Kidney (tissue), 22 donors: ENCODE measurements at places on chromosomes 13 and 19. TPM values are rescaled to one million over a fixed set of nuclear protein-coding genes. Genes with fewer than 3 reads are reported as not detected.

CKM gene
- not detected for total RNA-seq

VSIG10L gene
- 1.8 TPM for total RNA-seq

DNA sequence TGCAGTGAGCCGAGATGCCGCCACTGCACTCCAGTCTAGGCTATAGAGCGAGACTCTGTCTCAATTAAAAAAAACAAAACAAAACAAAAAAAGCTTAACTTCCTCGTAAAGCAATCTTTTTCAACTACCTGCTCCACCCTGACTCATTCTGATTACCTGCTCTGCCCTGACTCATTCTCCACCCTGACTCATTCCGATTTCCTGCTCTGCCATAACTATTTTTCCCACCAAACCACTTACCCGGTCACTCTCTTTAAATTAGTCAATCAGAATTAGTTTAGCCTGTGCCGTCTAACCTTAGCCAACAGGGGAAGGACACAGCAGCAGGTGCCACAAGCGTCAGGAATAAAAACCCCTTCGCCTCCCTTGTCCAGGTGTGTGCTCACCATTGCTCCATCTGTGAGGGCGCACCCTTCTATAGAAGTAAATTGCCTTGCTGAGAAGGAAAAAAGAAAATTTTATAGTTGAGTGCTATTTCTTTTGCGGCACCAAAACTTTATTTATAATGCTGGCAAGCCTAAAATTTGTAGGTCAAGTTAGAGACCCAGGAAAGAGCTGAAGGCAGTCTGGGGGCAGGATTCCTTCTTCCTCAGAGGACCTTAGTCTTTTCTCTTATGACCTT, 1.7 kb upstream of the IFT88 start:
- DNase-seq, result no peak
- H3K36me3 ChIP-seq, result no peaks in the 10 kb centered on the region
- H3K4me3 ChIP-seq, result no peak overlapping the region
- H3K4me1 ChIP-seq, result peaks cover 6% of the 10 kb centered on the region

DNA sequence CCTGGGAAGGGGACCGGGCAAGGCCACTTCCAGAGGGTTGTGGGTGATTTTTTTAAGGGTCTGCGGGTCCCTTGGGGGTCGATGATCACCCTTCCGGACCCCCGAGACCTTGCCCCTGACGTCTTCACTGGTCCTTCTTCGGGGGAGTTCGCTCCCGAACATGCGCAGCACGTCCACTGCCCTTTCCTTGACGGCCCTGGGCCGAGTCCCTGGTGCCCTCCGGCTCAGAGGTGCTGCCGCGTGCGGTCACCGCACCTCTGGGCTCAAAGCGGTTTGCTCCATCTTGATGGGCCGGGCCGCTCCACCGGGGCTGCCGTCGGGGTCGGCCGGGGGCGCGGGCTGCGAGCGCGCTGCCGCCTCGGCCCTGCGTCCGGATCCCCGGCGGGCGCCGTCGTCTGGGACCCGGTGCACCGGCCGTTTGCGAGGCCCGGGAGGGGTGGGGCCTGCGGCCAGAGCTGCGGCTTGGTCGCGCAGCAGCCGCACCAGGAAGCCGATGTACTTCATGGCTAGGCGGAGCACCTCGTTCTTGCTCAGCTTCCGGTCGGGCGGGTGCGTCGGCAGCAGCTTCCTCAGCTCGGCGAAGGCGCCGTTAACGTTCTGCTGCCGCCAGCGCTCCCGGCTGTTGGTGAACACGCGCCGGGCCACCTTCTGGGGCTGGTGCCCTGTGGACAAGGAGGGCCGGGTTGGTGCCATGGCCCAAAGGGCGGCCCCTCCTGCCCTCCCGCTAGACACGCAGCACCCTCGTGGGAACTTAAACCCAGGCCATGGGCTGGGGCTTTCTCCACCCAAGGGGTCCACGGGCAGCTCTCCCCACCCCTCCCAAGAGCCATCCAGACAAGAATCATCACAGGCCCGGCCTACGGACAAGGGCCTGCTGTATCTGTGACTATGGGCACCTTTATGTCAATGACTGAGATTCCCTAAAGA, 3.3 kb downstream of the LYL1 start:
- peak overlapping the region; percentile 89 for H3K27ac ChIP-seq
- H3K36me3 ChIP-seq, result no peaks in the 10 kb centered on the region
- H3K27me3 ChIP-seq, result peaks cover 15% of the 10 kb centered on the region
- no peak overlapping the region for H3K4me3 ChIP-seq
- DNase-seq, result no peak

- H3K4me3 ChIP-seq, result no peak overlapping the region
- no peaks in the 10 kb centered on the region for H3K27me3 ChIP-seq
- no peaks in the 10 kb centered on the region for H3K4me1 ChIP-seq
- no peak overlapping the region for H3K27ac ChIP-seq
These were observed 157.4 kb downstream of the MZT1 start for GRCh38 chr13:72570019-72570418.

DNA sequence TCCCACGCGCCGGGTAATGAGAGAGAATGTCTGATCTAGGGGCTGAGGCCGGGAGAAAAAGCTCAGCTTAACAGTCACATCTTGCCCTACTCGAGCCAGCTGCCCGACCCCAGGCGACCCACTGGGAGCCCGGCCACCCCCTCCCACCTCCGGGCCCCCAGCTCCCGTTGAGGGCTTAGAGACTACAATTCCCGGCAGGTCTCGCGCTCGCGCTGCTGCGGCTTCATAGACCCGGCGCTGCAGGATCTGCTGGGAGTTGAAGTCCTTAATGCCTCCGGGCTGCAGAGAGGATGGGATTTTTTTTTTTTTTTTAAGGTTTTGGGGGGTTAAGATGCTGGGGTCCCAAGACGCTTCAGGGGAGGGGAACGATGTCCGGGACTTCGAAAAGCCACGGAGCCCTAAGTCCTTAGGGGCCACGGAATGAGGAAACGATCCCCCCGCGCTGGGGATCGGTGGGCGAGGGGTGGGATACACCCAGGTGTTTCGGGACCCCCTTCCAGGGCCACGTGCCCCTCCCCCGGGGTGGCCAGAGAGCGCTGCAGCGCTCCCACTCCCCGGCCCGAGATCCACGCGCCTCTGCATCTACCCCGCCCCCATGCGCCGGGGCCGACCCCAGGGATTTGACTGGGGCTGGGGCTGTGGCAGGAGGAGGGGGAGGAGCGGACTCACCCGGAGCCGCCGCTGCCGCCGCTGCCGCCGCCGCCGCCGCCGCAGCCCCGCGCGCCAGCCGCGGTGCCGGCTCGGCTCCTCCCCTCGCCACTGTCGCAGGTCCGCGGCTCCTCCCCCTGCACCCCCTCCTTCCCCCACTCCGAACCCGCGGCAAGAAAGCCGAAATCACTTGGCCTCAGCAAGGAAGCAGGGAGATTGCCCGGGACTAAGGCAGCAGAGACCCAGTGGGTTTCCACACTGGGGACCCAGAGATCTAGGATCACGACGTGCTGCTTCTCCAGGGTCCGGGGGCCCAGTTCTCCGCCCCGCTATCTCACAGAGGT, at the start of gene SYT3:
SYT3 (minus strand) TSS at position 761 of the 992 bp plus-strand sequence. CDS start 2,470 bp downstream, outside the sequence.
- H3K36me3 ChIP-seq, result no peaks in the 10 kb centered on the region
- no peak within 1 kb of the TSS for H3K27ac ChIP-seq

GRCh38 chr19:55857149-55857548, 20.8 kb downstream of the NLRP4 start:
- DNase-seq, result no peak
- H3K4me3 ChIP-seq, result no peak overlapping the region
- H3K4me1 ChIP-seq, result no peaks in the 10 kb centered on the region
- H3K27ac ChIP-seq, result no peak overlapping the region
- H3K36me3 ChIP-seq, result no peaks in the 10 kb centered on the region

DNA sequence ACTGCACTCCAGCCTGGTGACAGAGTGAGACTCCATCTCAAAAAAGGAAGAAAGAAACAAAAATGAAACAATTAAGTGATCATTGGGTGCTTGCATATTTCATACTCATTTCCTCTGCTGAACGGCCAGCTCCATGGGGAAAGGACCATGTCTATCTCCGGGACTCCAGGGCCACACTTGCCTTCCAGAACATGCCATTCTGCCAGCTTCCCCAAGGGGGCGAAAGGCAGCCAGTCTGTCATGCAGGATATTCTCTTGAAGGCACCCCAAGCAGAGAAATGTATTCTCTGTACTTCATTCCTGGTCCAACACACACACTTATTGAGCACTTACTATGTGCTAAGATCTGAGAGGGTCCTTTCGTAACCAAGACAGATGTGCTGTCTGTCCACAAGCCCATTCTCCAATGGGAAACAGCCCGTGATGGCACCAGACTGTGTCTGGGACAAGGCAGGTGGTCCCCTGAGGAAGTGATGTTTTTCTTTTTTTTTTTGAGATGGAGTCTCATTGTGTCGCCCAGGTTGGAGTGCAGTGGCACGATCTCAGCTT, 10.2 kb upstream of the CARM1 start:
- no peaks in the 10 kb centered on the region for H3K27me3 ChIP-seq
- no peak overlapping the region for H3K27ac ChIP-seq
- peaks cover 2% of the 10 kb centered on the region for H3K4me1 ChIP-seq
- no peaks in the 10 kb centered on the region for H3K36me3 ChIP-seq
- DNase-seq, result no peak
- H3K4me3 ChIP-seq, result no peak overlapping the region

DNA sequence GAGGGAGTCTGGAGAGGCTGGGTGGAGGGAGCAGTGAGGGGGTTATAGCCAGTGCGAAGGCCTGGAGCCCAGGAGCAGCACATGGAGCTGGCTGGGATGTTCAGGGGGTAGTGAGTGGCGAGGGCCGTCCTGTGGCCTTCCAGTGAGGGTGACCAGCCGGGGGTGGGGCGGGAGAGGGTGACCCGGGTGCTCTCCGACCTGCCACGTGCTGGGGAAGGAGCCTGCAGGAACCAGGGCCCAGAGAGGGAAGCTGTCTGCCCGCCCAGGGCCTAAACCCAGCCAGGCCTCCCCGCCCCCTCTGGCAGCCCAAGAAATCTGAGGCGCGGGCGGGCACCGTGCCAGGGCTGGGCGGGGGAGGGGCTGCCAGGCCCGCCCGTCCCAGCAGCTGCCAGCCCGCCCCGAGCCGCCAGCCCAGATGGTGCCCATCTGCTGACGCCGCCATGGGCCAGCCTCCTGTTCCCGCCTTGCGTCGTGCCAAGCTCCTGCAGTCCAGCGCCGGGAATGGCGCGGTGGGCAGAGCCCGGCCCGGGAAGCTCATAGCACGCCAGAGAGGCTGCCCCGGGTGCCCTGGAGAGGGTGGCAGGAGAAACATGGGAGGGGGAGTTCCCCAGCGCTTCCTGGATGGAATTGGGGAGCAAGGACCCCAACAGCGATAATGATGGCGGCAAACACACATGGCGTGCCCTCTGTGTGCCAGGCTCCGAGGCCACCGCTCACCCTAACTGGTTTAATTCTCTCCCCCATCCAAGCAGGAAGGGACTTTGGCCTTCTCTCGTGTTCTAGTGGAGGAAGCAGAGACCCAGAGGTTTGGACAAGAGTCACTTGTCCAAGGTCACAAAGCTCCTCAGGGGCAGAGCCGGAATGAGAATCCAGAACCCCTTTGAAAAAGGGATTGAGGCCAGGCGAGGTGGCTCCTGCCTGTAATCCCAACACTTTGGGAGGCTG, 21.5 kb downstream of the NFIC start:
- H3K27me3 ChIP-seq, result no peaks in the 10 kb centered on the region
- H3K27ac ChIP-seq, result peak overlapping the region; percentile 94
- H3K36me3 ChIP-seq, result no peaks in the 10 kb centered on the region
- no peak overlapping the region for H3K4me3 ChIP-seq

DNA sequence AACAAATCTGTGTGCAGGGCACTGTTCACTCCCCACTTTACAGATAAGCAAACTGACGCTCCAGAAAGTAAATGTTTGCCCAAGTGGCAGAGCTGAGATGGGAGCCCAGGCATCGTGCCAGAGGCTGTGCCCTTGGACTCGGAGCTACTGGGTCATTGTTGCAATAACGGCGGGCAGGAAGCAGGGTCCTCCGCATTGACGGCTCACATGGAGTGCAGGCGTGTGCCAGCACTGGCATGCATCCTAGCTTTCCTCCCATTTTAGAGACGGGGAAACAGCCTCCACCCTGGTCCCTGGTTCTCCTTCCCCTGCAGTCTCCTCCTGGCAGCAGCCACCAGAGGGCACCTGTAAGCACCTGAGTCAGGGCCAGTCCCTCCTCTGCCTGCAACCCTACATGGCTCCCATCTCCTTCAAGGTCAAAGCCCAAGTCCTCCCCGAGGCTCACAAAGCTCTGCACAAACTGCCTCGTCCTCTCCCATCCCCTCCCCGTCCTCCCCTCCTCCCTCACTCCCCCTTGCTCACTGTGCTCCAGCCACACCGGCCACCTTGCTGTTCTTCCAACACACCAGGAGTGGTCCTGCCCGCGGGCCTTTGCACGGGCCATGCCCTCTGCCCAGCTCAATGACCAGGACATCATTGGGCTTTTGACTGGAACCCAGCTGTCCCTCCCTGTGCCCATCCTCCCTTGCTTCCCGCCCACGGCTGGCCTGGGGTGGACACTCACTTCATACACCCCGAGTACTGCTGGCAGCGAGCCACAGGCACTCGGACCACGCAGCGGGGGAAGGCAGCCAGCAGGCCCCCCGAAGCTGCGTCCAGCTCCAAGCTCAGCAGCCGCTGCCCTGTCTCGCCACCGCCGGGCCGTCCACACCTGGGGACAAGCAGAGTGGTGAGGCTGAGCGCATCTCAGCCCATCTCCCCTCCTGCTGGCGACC, 7.7 kb upstream of the LRG1 start:
- H3K27me3 ChIP-seq, result no peaks in the 10 kb centered on the region
- H3K36me3 ChIP-seq, result no peaks in the 10 kb centered on the region
- H3K4me3 ChIP-seq, result no peak overlapping the region
- H3K27ac ChIP-seq, result no peak overlapping the region
